Panc1 (cell line): ENCODE measurements at places on chromosomes 16 and 17.
A peak's percentile ranks its signal among the peaks of the same experiment; 100 is the strongest.

- DNase-seq, result no peak
Observed at GRCh38 chr17:40456396-40456951, 13.2 kb downstream of the IGFBP4 start.

DNA sequence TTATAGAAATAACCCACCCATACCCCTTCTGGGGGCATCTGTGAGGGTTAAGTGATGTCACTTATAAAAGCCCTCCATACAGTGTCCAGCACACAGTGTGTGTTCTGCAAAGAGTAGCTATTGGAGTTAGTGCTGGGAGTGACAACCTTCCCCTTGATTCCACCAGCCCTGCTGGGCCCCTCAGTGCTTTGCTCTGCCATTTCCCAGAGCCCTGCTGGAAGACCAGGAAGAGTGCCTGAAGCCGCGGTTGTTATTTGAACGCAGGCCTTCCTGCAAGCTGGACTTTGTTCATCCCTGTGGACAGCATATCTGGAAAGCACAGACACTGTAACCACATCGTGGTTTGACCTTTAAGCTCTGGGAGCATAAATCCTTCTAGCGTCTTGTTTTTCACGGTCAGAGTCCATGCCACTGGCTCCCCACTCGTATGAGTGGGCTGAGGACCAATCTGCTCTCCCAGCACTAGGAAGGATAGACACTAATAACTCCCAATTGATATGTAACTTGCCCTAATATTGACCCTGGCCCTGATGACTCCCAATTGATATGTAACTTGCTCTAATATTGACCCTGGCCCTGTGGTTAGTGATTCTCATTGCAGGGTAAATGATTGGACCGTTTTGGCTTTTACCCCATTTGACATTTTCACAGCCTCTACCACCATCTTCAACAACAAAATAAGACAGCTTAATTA, 297.1 kb upstream of the MAF start:
- DNase-seq, result no peak

DNA sequence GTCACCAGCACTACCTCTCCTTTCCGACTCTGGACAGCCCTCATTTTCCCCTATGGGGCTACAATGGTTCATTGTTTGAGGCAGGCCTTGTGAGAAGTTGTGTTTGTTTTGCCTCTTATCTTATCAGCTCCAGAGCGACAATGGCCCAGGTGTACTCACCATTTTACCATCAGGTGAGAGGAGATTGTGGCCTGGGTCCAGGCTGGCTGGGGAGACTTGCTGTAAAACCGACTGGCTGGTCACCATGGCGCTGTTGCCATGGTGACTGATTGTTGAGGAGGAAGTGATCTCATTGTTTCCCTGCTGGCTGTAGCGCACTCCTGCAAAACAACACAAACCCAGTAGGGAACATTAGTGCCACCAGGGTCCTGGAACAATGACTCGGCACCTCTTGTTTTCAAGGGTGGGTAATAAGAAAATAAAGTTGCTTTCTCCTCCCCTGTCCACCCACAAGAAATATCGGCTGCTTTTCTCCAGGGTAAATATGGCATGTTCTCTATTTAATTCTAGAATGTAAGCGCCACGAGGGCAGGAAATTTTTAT, 34.4 kb downstream of the HNF1B start:
- DNase-seq, result no peak

- no peak for DNase-seq
Observed at GRCh38 chr16:75012380-75013081, 13.7 kb downstream of the ZNRF1 start.

GRCh38 chr16:21276090-21276489, 2.0 kb downstream of the CRYM start:
- DNase-seq, result no peak

- no peak for DNase-seq
Observed at GRCh38 chr17:57678393-57678792, 66.7 kb downstream of the CCDC182 start.

GRCh38 chr17:52420555-52421078, 262.1 kb upstream of the CA10 start:
- no peak for DNase-seq

GRCh38 chr17:49209061-49209571, 1.3 kb downstream of the GNGT2 start:
- DNase-seq, result no peak

DNA sequence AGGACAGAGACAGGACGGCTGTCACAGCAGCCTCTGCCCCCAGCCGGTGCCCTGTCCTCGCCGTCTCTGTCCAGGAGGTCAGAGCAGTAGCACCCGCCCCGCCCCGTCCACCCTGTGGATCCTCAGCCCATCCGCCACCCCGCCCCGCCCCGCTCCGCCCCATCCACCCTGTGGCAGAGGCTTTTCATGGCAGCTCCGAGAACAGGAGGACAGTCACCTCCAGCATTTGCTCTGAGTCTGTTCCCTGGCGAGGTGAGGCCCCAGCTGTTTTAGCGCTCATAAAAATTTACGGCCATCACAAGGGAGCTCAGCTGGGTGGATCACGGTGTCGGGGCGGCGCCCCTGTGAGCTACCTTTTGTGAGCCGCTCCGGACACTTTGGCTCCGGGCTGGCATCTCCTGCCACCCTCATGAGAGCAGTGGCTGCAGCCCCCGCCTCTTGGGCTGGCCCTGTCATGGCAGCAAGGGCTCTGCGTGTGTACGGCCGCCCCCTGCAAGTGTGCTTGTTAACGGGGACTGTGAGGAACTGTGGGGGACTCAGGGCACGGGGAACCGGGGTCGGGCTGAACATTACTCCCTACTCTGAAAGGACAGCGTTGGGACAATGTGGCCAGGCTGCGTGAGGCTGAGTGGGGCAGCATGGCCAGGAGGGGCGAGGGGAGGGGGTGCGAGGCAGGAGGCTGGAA, 32.3 kb upstream of the GNG13 start:
- DNase-seq, result no peak

DNA sequence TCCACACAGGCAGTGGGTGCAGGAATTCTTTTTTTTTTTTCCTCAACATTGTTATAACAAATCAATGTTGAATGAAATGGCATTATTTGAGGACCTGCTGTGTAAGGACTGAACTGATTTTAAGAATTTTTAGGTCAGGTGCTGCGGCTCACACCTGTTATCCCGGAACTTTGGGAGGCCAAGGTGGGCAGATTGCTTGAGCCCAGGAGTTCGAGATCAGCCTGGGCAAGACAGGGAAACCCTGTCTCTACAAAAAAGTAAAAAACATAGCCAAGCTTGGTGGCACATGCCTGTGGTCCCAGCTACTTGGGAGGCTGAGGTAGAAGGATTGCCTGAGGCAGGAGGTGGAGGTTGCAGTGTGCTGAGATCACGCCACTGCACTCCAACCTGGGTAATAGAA, 12.4 kb downstream of the MPRIP start:
- DNase-seq, result no peak

DNA sequence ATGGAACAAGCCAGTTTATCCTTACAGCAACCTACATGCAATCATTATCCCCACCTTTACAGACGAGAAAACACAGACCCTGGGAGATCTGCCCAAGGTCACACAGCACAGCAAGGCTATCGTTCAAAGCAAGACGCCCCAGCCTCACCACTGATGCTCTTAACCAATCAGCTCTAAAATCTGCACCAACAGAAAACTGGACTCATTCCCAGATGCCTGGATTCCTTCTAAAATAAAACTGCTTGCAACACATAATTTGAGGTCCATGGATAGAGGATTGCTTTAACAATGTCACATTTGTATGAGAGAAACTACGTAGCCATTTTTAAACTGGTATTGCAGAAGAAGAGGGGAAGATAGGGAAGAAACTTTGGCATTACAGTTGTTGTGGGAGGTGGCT, 6.8 kb downstream of the COTL1 start:
- no peak for DNase-seq

GRCh38 chr16:29738514-29738913, 7.3 kb downstream of the C16orf54 start:
- no peak for DNase-seq

DNA sequence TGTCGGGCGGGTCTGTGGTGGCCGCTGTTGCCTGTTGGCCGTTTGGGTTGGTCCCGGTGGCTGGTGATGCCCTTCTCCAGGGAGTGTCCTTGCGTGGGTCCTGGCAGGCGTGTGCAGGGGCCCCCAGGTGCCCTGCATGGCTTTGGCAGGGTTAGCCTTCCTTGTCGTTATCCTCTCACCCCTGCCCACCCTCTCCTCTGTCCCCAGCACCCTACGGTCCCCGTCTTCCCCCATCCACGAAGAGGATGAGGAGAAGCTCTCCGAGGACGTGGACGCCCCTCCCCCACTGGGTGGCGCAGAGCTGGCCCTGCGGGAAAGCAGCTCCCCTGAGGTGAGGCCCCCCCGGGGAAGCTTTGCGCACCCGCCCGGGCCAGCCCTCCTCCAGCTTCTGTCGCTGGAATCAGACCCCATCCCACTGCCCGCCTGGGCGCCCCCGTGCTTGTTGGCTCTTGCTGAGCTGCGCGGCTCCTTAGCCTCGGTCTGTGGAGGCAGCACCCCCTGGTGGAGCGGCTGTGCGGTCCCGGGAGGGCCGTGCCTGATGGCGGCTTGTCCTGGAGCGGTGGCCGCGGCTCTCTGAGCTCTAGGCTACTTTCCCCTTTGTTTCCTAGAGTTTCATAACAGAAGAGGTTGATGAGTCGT, 10.6 kb upstream of the NUDT16L1 start:
- no peak for DNase-seq

- DNase-seq, result no peak
Observed at GRCh38 chr16:82242201-82242600, 72.2 kb upstream of the MPHOSPH6 start.

- no peak for DNase-seq
Observed at GRCh38 chr16:58495521-58496331, 4.2 kb upstream of the NDRG4 start.

- DNase-seq, result no peak
Observed at GRCh38 chr17:6492892-6493674, 48.8 kb downstream of the PIMREG start.

GRCh38 chr17:81517339-81518112, 4.9 kb upstream of the ACTG1 start:
- DNase-seq, result no peak

GRCh38 chr17:7023576-7024401, 939 bp downstream of the BCL6B start:
- no peak for DNase-seq

DNA sequence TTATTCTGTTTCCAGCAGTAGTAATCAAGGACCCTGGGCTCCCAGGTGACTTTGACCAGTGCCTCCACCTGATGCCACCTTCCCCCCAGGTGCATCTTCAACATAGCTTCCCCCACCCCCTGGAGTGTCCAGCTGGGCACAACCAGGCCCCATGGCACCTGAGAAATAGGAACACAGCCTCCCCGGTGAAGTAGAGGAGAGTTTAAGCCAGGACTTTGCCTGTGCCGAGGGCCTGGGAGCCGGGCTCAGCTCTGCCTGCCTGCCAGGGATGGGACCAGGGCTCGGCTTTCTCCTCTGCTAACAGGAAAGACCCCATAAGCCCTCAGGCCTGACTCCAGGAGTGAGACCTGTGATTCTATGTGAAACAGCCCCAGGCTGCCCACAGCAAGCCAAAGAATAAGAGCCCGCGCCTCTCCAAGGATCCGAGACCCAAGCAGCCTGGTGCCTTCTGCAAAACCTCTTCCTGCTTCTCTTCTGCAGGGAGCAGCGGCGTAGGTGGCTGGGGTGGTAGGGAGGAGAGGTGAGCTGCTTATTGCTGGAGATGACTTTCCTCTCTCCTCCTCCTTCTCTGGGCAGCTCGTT, 16.4 kb upstream of the RBFOX3 start:
- no peak for DNase-seq

GRCh38 chr17:37527249-37527851, 37.7 kb downstream of the DUSP14 start:
- peak; percentile 13 for DNase-seq

DNA sequence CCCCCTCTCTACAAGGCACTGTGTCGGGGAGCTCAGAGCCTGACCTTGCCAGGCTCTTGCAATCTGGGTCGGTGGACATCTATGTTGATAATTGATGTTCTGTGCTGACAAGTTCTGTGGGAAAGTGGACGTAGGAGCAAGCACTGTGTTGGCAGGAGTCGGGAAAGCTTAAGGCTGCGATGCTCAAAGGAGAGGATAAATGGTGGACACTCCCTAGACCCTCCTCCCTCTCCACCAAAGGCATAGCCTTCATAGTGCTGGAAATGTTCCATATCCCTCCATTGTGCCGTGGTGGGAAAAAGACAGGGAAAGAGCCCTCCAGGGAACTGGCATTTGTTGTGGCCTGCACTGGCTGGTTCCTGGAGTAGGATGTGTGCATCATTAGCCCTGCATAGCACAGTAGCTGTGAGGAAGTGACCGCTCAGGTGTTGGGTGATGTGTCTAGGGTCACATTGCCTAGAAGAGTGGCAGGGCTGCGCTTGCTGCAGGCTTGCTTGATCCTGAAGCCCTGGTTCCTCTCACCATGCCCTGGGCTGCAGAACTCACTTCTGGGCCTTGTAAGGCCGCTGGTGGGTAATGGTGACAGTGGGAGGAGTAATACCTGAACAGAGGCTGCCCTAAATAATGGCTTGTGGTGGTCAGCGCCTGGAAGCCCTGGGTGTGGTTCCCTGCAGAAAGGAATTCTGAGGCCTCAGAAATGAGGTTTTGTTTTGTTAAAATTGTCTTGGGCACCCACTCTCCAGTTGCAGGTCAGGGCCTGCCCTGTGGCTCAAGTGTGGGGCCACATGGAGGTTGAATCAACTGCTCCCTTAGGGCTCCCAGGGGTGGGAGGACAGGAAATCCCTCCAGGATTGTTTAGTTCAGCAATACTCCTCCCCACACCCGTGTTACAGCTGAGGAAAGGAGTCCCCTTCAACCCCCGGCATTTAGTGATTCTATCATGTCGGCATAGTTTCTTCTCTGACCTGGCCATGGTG, 62.6 kb downstream of the KSR1 start:
- no peak for DNase-seq

DNA sequence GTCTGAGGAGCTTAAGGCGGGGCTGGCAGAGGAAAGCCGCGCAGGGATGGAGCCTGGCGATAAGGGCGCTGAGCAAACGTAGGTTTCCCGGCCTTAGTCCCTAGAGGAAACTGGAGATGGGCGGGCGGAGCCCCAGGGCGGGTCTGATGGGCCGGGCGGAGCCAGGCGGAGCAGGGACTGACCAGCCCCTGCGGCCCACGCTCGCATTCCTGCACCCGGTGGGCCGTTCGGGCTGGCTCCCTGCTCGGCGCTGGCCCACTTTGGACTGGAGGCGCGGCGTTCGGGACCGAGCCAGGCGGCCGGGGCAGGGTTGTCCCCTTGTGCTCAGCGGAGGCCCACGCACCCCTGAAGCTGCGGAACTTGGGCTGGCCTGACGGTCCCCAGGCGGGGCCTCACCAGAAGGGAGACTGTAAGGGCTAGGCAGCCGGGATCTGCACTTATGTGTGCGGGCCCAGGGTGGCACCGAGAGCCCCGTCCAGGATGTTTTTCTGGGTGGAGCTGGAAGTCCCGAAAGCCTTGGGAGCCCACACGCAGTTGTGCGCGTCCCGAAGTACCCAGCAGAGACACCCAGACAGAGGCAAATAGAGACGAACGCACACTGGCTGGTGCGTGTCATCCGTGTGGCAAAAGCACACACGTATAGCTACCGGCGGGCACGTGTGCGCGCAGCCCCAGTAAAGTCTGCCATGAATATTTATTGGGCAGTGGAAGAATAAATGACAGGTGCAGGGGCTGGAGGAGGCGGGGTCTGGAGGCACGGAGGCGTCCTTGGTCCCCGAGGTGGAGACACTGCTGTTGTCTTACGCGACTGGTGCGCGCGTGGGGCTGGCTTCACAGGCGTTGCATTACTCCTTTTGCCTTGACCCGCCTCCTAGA, 1.4 kb downstream of the PYDC1 start:
- DNase-seq, result no peak
